ENCODE measurements at places on chromosomes 12 and 14. TPM values are rescaled to one million over a fixed set of nuclear protein-coding genes. Genes with fewer than 3 reads are reported as not detected.

PSME1 gene
- 143 TPM for total RNA-seq

SLC6A13 gene
- not detected for total RNA-seq

KITLG gene
- total RNA-seq = 11.8 TPM

GDF3 gene
- total RNA-seq = not detected

RIMBP2 gene
- total RNA-seq = not detected

FGF6 gene
- not detected for total RNA-seq

MBD6 gene
- 8.0 TPM for total RNA-seq
